ENCODE measurements at places on chromosomes 12 and 14.

DNA sequence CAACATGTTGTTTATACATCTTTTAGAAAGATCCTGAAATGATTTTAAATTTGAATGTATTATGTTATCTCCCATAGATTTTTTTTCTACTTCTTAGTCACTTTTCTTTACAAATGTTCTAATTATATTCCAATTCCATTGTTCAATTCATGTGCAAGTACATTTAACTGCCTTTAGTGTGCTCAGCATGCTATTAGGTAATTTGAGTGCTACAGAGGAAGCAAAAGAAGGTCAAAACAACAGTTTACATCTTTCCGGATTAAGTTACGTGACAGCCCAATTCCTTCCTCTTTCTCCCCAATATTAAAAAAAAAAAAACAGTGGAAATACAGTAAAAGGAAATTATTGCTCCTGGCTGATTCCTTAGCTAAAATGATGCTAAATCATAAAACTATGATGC lies 98.3 kb downstream of the RTN1 start:
- no peak for DNase-seq

DNA sequence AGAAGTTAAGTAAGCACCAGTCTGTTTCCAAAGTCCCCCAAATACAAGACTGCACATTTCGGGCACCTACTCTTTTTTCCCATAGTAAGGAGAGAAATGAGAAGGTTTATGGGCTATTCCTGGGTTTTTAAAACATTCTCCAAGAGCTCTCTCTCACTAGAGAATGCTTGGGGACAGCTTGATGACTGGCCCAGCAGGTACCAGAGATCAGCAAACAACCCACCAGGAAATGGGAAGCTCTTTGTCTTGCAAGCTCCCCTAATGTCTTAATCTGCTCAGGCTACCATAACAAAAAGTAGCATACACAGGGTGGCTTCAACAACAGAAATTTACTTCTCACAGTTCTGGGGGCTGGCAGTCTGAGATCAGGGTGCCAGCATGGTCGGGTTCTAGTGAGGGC lies 41.8 kb upstream of the CRY1 start:
- DNase-seq = no peak

DNA sequence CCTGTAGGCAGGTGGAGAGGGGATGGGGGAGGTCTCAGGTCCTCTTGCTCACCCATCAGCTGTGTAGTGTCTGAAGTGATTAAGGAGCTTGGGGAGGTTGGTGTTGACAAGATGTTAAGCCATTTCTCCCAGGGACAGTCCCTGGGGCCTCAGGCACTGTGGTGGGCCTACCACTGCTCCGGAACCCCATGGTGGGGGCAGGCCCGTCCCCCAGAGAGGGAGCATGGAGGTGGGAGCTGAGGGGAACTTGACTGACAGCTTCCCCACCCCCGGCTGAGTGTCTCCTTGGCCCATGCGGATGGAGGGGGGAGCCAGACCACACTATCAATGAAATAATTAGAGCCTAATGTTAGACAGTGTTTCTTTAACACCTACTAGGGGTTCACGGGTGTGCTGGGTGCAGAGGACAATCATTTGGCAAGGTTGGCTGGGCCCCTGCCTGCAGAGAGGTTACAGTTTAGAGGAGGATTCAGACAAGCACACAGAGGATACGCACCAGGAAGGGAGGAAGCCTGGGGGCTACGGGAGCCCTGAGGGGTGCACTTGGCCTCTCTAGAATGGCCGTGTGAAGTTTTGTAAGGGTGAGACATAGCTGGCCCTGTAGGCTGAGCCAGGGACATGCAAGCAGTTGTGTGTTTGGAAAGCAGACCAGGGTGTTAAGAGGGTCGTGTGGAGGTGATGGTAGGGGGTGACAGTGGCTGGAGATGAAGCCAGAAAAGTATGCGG lies 19.3 kb upstream of the KRT80 start:
- no peak for DNase-seq

DNA sequence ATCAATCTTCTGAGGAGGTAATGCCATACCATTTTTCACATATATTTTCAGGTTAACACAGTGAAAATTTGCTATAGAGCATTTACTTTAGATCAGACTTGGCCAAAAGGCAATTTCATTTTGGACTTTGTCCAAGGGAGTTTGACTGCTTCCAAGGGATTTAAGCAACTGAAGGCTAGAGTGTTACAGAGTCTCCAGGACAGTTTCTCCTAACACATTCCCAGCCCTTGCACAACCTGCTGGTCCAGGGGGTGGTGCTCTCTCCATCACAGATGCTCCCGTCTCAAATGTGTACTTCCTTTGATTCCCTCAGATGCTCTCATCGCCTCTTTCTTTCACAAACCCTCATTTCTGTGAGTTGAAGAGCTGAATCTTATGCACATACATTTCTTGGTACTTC lies 143.1 kb downstream of the TPH2 start:
- no peak for DNase-seq

Data from mucosa of gallbladder (tissue), 1 donor.